ENCODE measurements at places on chromosomes 13 and 19. TPM values are rescaled to one million over a fixed set of nuclear protein-coding genes. Genes with fewer than 3 reads are reported as not detected.
A peak's percentile ranks its signal among the peaks of the same experiment; 100 is the strongest.

The CYP4F8 gene
- not detected for total RNA-seq

The ZNF491 gene
- 1.9 TPM for total RNA-seq

The S1PR5 gene
- total RNA-seq = not detected

The IFNL1 gene
- not detected for total RNA-seq

The PNMA8B gene
- total RNA-seq = not detected

The TMEM259 gene
- 393 TPM for total RNA-seq

The C19orf85 gene
- not detected for total RNA-seq

The LILRA1 gene
- not detected for total RNA-seq

The SPRED3 gene
- total RNA-seq = 5.9 TPM

The P2RY11 gene
- total RNA-seq = 13.3 TPM

The CGB3 gene
- not detected for total RNA-seq

The KCNRG gene
- not detected for total RNA-seq

The KCTD15 gene
- total RNA-seq = 33.5 TPM

The CLEC4M gene
- not detected for total RNA-seq

The CFD gene
- 403 TPM for total RNA-seq

The ATP4A gene
- total RNA-seq = not detected

The ADM5 gene
- total RNA-seq = 4.4 TPM

DNA sequence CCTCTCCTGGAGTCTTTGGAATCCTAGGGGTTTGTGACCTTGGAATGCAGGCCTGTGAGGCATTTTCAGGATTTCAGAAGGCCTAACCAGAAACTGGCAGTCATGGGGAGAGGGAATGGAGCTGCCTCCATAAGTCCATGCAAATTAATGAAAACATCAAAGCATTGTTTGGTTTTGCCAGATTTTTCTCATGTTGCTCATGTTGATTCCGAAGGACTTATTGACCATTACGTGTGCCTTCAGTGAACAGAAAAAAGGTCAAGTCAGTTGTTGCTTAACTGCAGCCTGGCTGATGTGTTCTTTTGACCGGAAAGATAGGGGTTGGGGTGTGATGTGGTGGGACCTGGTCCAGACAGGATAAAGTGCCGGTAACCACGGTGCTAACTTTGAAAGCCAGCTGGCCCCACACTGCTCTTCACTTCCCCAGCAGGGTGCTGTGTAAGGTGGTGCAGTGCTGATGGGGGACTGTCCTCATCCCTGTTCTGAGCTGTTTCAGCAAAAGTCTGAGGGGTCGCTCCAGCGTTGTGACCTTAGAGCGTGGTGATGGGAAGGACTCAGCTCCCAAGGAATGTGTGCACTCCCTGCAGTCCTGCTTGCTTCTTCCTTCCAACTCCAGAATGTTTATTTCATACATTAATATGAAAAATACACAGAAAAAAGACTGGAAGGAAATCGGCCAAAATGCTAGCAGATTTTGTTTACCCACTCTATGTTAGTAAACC is 3.5 kb downstream of the RNF113B start:
- DNase-seq = no peak

DNA sequence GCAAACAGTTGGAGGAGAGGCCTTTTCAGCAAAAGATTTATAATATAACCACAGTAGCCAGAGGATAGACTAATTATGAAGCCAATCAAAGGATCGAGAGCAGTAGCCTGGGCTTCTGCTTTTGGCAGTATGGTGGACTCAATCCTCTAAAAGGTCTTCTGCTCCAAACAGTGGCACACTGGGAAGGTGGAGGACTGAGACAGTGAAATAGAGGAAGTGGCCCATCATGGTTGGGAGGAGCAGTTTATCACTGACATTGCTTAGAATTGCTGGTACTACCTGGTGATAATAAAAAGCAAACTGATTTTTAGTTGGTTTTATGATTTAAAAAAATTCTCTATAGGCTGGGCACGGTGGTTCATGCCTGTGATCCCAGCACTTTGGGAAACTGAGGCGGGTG is 20.9 kb upstream of the PLAUR start:
- no peak for DNase-seq

DNA sequence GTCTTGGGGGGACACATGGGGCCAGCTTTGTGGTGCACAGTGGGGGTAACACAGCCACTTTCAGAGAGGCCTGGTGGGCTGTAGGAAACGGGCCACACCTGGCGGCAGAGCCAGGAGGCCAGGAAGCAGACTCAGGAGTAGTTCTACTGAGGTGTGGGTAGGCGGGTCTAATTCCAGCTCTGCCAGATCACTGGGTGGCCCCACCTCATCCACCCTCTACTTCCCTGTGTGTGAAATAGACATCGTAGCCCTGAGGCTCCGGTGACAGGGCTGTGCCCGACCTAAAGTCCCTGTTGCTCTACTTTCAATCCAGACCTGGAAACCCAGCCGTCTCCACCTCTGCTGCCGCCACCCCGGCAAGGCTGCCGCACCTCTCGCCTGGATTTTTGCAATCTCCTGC is 4.0 kb downstream of the NKPD1 start:
- no peak for DNase-seq

DNA sequence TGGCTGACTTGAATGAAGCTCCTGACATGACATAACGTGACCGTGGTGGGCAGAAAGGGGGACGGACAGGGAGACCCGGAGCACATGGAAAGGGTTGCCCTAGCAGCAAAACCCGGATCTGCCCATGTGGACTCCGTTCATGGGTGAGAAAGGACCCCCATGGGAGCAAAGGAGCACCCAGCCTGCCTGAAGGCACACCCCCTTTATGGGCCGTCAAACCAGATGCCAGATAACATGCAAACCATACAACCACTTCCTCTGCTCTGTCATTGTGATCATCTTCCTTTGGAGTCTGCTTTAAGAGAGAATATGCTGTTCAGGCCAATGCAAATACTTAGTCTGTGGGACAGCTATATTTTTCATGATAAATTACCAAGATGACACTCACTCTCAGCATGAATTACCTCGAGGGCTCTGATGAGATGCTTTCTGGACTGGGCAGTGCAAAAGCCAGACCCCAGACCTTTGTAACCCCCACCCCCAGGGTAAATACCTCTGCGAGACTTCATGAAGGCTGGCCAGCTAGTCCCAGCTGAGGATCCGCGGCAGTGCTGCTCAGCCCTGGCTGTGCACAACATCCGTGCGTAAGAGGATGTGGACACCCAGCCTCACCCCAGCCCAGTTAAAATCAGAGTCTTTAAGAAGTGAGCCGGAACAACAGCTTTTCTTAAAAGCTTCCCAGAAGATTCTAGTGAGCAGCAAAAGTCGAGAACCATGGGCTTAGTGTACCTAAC is 126.6 kb downstream of the USP12 start:
- peak; percentile 74 for DNase-seq

GRCh38 chr19:48933382-48933932 is at the start of gene DHDH:
TSS of gene DHDH (plus strand) at chr19:48933699. CDS start at chr19:48933722, 23 bp downstream.
- DNase-seq = peak; percentile 94

DNA sequence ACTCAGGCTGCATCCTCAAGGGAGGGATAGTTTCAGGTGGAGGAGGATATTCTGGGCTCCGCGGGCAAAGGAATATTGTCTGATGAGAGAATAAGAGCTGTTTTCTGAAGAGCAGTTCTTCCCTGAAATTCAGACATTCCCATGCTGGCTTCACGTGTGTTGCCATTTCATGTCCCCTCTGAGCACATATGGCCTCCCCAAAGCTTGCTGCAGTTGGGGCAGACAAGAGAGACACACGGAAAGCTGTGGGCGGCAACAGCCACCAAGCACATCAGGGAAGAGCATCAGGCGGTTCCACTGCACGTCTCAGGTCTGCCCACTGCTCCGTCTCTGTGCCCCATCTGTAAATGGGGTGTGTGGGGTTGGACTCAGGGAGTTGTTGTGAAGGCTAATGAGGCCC is 247.5 kb upstream of the TSHZ3 start:
- DNase-seq = no peak

DNA sequence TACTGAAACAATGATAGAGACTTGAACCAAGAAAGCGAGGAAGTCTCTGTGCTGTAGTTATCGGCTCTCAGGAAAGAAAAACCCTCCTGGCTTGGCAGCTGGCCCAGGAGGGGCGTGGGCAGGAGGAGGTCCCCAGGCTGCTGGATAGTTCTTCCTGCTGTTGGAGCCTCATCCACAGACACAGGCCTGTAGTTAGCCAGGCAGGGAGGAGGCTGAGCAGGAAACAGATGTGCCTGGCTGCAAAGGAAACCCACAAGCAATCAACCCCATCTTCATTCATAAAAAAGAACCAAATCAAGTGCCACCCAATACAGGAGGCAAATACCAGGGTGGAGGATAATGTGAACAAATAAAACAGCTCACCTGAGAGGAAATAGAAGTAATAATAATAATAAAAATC is 86.2 kb downstream of the IRS2 start:
- DNase-seq = no peak

GRCh38 chr19:40130013-40130412 is 39.3 kb upstream of the ZNF780A start:
- DNase-seq = no peak

- no peak for DNase-seq
Measured at GRCh38 chr13:27634231-27634630, 12.5 kb downstream of the POLR1D start.

- DNase-seq = no peak
Measured at GRCh38 chr13:41915081-41915480, 45.8 kb downstream of the VWA8 start.

GRCh38 chr19:5719274-5719960 is 529 bp downstream of the LONP1 start:
- peak; percentile 61 for DNase-seq

- DNase-seq = peak; percentile 80
Measured at GRCh38 chr19:45515807-45516401, 8.6 kb downstream of the VASP start.

DNA sequence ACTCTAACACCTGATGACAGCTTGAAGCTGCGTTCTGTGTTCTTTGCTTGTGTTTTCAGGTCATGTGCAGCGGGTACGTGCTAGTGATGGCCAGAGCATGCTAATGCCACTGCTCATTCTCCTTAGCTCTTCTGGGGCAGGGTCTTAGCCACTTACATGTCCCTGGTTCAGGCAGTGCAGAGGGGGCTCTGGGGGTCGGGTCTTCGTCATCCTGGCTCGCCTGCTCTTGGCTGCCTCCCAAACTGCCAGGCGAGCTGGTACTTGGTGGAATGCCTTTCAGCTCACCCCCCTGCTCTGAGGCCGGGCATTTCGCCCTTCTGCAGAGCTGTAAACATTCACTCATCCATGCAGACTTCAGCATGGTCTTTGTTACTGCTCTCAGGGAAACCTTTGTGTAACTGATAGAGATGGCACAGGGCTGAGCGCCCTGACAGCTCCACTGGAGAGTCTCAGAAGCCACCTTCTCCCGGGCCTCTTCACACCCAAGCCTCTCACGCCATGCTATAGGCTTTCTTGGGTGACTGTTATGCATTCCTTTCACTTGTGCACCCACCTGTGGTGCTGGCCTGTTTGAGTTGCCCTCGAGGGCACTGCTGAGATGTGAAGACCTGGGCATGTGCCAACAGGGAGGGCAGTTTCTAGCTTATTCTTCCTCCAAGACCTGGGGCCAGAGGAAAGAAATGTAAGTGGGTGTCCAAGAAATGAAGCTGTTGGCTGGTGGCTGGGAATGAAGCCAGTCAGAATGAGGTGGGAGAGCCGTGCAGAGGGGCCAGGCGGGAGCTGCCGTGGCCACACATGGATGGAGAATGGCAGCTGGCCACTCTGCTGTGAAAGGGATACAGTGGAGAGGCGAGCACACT is 24.4 kb downstream of the FAM124A start:
- no peak for DNase-seq

- no peak for DNase-seq
Measured at GRCh38 chr13:43933378-43933777, 53.7 kb downstream of the LACC1 start.

DNA sequence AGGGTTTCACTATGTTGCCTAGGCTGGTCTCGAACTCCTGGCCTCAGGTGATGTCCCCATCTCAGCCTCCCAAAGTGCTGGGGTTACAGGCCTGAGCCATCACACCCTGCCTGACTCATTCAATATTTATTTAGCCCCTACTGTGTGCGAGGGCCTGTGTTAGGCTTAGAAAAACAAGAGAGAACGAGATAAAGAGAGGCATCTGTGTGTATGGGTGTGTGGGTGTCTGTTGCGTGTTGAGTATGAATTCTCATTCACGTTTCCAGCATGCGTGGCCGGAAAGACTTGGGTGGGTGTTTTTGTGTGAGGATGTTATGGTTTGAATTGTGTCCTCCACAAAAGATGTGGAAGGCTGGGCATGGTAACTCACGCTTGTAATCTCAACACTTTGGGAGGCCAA is 9.5 kb downstream of the GADD45B start:
- DNase-seq = no peak

GRCh38 chr13:77386046-77386445 is 59.2 kb upstream of the MYCBP2 start:
- DNase-seq = no peak

DNA sequence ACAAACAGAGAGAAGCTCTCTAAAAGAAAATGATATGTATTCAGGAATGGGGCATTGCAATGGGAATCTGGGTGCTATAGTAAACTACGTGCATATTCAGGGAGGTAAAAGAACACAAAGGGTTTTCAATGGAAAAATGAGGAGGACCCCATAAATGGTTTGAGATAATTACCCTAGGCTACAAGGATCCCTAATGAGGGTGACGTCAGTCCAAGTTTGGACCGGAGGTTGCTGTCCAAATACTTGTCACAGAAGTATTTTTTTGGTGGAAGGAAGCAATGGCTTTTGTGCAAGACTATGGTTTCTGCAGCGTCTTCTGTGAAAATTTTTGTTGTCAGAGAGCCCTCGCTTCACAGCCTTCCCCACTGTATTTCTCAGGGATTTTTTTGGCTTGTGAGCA is 995 bp upstream of the CEACAM18 start:
- DNase-seq = no peak

GRCh38 chr19:47609906-47610894 is 1.3 kb downstream of the BICRA start:
- peak; percentile 80 for DNase-seq

GRCh38 chr13:113209336-113209758 is at the start of gene CUL4A:
TSS of gene CUL4A (plus strand) at chr13:113209613. CDS start at chr13:113209628, 15 bp downstream.
- DNase-seq = peak; percentile 67

DNA sequence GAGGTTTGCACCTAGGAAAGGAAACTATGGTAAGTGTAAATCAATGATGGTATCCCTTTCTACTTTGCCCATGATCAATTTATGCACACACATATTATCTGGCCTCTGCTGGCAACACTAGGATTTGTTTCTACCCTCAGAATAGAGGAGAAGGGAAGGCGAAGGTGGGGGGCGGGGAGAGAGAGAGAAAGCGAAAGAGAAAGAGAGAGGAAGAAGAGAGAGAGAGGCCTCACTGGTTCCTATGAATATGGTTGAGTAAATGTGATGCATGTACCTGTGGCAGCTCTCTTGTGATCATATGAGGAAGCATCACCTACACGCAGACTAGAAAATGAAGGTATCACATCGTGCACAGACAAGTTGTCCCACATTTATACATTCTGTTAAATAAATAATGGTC is 882.0 kb upstream of the SLITRK6 start:
- DNase-seq = no peak

All from Peyer's patch (tissue), 4 donors.